Melanocyte of skin (primary cell): ENCODE measurements at places on chromosomes 5 and 9. TPM values are rescaled to one million over a fixed set of nuclear protein-coding genes. Genes with fewer than 3 reads are reported as not detected.

NDST1 gene
- total RNA-seq: 43.7 and 49.8 TPM in 2 replicates

TMEM174 gene
- not detected in 2 replicates for total RNA-seq

ITGA2 gene
- 5.6 and 5.7 TPM in 2 replicates for total RNA-seq

RRAGA gene
- 52.0 and 54.9 TPM in 2 replicates for total RNA-seq

IRGM gene
- not detected in 2 replicates for total RNA-seq

CCL19 gene
- total RNA-seq: not detected in 2 replicates

SLC1A3 gene
- total RNA-seq: 6.2 and 11.4 TPM in 2 replicates

NKD2 gene
- not detected in 2 replicates for total RNA-seq

THOC3 gene
- 33.4 and 36.7 TPM in 2 replicates for total RNA-seq

LYRM7 gene
- total RNA-seq: 4.3 and 10.8 TPM in 2 replicates

LIX1 gene
- under 0.01 TPM in 1 of 2 replicates, not detected in the other for total RNA-seq

NUTM2G gene
- not detected in 2 replicates for total RNA-seq

ZNF608 gene
- 15.1 and 48.3 TPM in 2 replicates for total RNA-seq

HTR1A gene
- not detected in 2 replicates for total RNA-seq

IFNA2 gene
- total RNA-seq: not detected in 2 replicates

COL27A1 gene
- total RNA-seq: 9.0 and 15.0 TPM in 2 replicates

LCN9 gene
- total RNA-seq: 0.46 TPM in 1 of 2 replicates, not detected in the other

RASEF gene
- total RNA-seq: 3.3 and 6.8 TPM in 2 replicates

MSX2 gene
- 1.4 and 2.9 TPM in 2 replicates for total RNA-seq

FAM221B gene
- total RNA-seq: not detected in 2 replicates

SNX18 gene
- 28.3 and 36.6 TPM in 2 replicates for total RNA-seq

CRHBP gene
- 0.15 and 0.67 TPM in 2 replicates for total RNA-seq

CDH18 gene
- 0.34 TPM in 1 of 2 replicates, not detected in the other for total RNA-seq

TAF11L5 gene
- total RNA-seq: not detected in 2 replicates

PLPPR1 gene
- not detected in 2 replicates for total RNA-seq

PCDHB12 gene
- total RNA-seq: under 0.01 TPM in 1 of 2 replicates, not detected in the other

DIRAS2 gene
- total RNA-seq: not detected in 2 replicates

ARHGAP26 gene
- total RNA-seq: 2.0 and 5.6 TPM in 2 replicates

PCDHB6 gene
- not detected in 2 replicates for total RNA-seq

SKP1 gene
- total RNA-seq: 170 and 229 TPM in 2 replicates

ASB6 gene
- 16.7 and 17.9 TPM in 2 replicates for total RNA-seq

CSF1R gene
- total RNA-seq: 0.33 TPM in 1 of 2 replicates, not detected in the other

POMT1 gene
- total RNA-seq: 22.4 and 27.6 TPM in 2 replicates

SAPCD2 gene
- 8.0 and 12.0 TPM in 2 replicates for total RNA-seq

SPATA9 gene
- 0.36 TPM in 1 of 2 replicates, not detected in the other for total RNA-seq

SPINK13 gene
- not detected in 2 replicates for total RNA-seq

NDUFB6 gene
- 32.3 and 52.3 TPM in 2 replicates for total RNA-seq

MTX3 gene
- 11.3 and 17.3 TPM in 2 replicates for total RNA-seq
